ENCODE measurements at places on chromosomes 12 and 14.

DNA sequence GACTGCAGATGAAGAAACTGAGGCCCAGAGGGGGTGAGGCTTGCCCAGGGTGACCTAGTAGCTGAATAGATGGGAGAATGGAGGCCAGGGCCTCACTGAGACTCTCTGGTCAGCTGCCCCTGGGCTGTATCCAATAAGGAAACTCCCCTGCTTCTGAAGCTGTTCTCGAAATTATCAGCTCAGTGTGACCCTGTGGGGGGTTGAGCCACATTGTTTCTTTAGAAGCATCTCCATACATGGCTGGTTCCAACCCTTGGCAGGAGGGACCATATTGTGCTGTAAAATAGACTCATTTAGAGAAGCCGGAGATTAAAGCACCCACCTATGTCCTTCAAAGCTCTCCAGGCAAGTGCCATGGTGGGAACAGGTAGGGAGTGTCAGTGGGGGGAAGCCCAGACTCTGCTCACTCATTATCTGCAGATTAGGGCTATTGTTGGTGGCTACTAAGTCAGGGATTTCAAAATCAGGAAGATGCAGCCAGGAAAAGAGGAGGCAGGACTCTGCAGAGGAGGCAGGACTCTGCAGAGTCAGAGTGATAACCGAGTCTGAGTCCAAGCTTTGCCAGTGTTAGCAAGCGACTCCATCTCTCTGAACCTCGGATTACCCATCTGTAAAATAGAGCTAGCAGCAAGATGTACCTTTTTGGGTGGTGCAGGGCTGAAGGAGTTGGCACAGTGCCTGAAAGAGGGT, 3.5 kb downstream of the SERPINA5 start:
- DNase-seq, result no peak

DNA sequence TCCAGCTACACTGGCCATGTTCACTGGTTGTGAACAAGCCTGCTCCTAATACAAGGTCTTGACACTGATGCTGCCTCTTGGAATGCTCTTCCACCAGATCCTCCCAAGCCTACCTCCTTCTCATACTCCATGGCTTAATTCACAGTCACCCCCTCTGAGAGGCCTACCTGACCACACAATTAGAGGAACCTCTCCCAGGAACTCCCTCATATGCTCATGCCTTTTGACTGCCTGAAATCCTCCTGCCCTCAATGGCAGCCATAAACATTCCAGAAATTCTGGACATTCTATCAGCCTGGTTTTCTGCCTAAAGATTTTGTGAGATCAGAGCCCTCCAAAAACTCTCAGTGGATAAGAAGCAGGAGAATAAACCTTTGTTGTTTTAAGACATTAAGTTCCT, 340.2 kb downstream of the C12orf75 start:
- DNase-seq, result no peak

DNA sequence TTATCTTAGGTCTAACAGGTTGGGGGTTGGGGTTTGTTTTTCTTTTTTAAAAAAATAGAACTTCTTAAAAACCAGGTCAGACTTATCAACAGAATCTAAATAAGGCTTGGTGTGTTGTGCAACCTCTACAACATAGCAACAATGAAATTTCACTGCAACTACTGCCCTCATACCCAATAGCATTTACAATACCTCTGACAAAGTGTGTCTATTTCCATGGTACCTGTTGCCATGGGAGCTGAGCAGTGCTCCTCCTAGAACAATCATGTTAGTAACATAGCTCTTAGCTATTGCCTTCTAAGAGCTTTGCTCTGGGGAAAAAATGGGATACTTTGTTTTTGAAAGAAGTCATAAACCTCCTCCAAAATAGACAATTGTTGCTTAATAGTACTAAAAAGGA, 103.3 kb upstream of the CCDC175 start:
- peak; percentile 85 for DNase-seq

GRCh38 chr12:27456618-27457017, 10.1 kb downstream of the SMCO2 start:
- DNase-seq, result no peak

- DNase-seq, result peak; percentile 47
These were observed 46.3 kb downstream of the NTS start for GRCh38 chr12:85920324-85920947.

GRCh38 chr12:109888179-109889020, 8.1 kb upstream of the GLTP start:
- DNase-seq, result no peak

- no peak for DNase-seq
These were observed 36.1 kb upstream of the PTCSC3 start for GRCh38 chr14:36212577-36212976.

DNA sequence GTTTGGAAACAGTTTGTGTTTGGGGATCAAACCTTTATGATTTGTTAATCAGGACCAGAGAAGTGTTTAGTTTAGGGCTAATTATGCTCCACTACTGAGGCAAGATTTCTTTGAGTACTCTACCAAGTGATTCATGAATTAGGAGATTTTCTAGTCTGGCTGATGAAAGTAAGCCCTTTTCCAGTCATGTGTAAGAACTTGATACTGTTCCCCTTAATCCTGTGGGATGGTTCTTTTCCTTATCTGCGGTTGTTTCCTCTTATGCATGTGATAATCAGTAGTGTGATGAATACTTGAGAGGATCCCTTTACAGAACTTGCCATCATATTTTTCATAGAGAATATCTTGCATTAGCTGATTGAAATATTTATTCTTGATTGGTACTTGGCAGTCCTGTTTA, 42.1 kb downstream of the DYRK2 start:
- no peak for DNase-seq

DNA sequence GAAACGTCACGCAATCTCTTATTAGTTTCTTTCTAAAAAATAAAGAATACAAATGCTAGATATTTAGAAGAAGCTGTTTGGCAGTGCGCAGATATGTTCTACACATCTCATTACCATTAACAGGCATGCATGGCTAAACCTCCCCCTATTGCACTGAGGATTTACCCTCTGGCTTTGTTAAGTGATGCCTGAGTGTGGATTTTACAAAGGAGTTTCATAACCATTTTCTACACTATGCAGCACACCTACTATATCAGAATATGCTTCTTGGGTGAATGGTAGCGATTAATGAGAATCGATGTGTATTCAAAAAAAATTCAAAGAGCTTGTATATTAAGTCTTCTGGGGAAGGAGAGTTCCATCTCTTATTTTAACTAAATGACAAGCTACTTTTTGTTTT, 1.1 kb upstream of the RMST start:
- no peak for DNase-seq

DNA sequence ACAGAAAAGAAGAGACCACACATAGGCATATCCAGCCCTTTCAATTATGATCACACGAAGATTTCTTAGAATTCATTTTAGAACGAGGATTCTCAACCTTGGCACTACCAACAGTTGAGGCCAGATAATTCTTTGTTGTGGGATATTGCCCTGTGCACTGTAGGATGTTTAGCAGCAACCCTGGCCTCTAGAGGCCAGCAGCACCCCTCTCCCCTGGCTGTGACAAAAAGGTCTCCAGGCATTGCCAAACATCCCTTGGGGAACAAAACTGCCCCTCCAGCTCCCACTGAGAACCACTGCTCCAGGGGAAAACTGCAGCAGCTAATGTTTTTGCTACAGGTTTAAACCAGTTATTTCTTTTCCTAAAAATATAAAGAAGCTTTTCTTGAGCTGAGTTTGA, 7.1 kb downstream of the NT5DC3 start:
- DNase-seq, result no peak

GRCh38 chr12:47805417-47805816, 14.3 kb downstream of the HDAC7 start:
- DNase-seq, result no peak

GRCh38 chr14:88802596-88802995, 9.8 kb upstream of the EML5 start:
- no peak for DNase-seq

GRCh38 chr12:130972586-130972950, 18.9 kb downstream of the ADGRD1 start:
- DNase-seq, result no peak

DNA sequence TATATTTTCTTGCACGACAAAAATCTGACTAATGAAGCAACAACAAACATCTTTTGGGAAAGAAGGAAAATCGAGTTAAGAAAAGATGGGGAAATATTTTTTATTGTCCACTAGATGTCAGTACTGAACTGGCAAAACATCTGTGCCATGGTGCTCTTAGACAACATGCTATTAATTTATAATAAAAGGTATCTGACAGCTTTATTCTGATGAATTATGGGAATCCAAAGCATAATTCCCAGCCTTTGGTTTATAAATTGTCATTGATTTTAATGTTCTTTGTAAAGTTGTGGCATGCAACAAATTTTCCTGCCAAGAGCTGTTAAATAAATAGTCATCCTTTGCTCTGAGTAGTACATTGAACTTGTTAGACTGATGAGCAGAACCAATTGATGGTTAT, 231.2 kb downstream of the ETNK1 start:
- DNase-seq, result peak; percentile 28

GRCh38 chr14:21236948-21237797, 32.1 kb downstream of the HNRNPC start:
- DNase-seq, result no peak

DNA sequence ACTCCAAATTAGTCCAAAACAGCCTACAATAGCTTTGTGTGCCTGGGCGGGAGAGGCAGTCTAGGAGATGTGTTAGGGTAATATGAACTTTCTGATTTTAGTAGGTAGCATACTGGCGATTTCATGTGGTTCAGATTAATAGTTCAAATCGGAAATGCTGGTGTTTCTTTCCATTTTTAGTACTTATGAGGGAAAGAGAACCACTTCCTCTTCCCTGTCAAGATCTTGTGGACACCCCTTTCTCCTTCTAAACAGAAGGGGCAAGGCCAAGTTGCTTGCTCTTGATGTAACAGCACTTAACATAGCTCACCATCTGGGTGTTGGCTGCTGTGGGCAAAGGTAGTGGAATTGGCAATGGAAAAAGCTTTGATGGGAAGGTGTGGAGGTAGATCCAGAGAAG, 32.2 kb upstream of the IGF1 start:
- DNase-seq, result no peak

GRCh38 chr12:93733358-93733757, 56.2 kb downstream of the CRADD start:
- no peak for DNase-seq

DNA sequence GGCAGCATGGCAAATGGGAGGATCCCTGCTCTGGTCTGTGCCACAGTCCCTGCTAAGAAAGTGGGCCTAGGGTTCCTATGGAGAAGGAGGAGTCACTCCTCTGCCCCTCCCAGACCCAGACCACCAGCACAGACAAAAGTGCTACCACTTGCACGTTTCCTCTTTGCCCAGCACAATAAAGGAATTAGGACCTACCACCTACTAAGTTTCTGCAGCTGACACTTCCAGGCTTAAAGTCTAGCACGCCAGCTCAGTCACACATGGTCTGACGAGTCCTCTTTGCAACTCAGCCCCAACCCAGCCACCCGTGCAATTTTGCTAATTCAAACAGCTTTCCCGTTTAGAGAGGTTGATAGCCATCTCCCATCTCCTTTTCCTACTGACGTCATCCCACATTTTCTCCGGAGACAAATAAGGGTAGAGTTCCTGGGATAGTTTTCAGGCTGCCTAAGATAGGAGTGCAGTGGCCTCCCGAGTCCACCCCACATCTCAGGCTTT, 66.2 kb upstream of the PTGR2 start:
- no peak for DNase-seq

GRCh38 chr12:25074954-25075353, 120.0 kb downstream of the DNAI7 start:
- DNase-seq, result no peak

DNA sequence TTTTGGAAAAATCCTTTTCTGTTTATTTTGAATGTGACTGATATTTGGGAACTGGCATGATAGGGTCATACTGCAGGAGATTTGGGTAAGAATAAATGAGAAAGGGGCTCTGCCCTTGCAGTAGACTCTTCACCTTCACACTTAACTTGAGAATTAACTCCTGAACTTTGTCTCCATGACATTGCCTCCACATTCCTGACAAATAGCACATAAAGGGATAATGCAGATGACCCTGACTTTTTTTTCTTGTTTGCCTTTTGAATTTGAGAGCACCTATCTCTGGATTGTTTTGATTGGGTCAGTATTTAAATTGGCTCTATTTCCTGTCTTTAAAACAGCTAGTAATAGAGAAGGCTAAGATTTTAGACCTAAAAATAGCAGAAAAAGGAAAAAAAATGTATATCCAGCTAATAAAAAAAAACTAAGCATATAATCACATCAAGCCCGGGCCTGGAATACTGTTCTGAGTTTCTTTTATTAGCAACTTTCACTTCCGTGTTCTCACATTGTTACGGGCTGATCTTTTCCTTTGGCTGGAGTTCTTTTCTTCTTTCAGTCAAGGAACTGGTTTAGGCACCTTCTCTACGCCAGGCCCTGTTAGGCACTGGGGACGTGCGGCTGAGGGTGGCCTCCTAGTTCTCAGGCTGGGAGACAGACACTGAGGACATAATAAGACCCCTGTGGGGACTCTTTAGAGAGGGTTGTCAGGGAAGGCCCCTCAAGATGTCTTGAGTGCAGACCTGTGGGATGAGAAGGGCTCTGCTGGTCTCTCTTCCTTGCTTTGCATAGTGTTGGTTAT, 53.1 kb upstream of the GNPNAT1 start:
- DNase-seq, result no peak

DNA sequence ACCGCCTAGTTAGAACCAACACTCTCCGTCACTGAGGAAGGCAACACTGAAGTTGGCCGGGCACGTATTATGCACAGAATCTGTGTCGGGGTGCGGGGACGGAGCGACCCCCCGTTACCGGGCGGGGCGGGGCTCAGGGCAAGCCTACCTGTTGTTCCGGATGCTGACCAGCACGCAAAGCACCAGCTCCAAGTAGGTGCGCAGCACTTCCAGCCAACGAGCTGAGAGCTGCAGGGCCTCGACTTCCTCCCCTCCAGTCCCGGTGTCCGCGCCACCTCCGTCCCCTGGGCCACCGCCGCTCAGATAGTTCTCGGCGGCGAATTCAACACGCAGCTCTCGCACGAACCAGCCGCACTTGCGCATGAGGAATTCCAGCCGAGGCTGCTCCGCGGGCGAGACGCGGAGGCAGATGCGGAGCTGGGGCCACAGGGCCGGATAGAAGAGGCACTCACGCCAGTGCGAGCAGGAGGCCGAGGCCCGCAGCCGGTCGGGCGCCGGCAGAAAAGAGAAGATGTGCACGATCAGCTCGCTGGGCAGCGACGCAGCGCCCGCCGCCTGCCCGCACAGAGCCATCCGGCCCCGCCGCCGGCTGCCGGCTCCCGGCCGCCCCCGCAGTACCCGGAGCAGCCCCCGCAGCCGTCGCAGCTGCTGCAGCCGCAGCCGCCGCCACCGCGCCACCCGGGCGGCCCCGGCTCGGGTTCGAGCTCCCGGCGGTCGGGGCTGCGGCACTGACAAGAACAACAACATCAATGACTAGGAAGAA, 636 bp downstream of the FBXO33 start:
- peak; percentile 47 for DNase-seq

DNA sequence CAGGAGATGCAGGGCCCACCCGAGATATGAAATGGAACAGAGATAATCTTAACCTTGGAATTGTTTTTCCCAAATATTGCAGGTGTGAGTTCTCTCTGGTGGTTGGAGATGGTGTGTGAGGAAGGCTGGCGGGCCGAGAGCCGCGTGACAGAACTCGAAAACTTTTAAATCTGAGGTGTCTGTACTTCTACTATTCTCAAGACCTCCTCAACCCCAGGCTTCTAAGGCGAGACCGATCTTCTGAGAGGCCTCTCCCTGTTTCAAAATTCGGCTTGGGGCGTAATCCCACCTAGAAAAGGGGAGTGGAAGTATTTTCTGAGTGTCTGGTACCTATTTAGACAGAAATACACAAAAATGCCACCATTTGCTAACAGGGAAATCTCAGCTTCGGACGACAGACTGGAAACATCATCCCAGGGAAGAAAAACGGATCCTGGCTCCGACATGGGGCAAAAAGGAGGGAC, 611 bp downstream of the SARNP start:
- DNase-seq, result no peak

GRCh38 chr12:120760349-120761254, 35.0 kb downstream of the ACADS start:
- no peak for DNase-seq

All from NCI-H748 treated with DMSO at 0.1 percent for 48 hours (cell line).